ENCODE measurements at places on chromosomes 2 and 18.

GRCh38 chr2:48444404-48444803 lies 85.5 kb upstream of the STON1 start:
- no peak for DNase-seq

GRCh38 chr2:137254052-137254451 lies 488.7 kb downstream of the THSD7B start:
- DNase-seq = no peak

DNA sequence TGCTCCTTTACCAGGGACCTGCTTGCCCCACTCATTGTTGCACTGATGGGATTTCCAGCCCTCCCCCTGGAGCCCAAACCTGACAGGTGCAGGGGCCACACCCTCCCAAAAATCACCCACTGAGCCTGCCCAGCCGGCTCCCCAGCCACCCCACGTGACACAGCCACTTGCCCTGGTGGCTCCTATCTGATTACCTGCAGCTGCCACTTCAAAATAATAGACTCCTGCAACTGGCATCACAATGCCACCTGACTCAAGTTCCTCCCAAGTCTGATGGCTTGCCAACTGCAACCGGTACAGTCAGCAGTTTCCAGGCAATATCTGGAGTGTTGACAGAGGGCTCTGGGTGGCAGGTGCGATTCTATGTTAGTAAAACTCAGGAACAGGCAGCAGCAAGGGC lies 66.2 kb downstream of the CRACDL start:
- peak; percentile 6 for DNase-seq

DNA sequence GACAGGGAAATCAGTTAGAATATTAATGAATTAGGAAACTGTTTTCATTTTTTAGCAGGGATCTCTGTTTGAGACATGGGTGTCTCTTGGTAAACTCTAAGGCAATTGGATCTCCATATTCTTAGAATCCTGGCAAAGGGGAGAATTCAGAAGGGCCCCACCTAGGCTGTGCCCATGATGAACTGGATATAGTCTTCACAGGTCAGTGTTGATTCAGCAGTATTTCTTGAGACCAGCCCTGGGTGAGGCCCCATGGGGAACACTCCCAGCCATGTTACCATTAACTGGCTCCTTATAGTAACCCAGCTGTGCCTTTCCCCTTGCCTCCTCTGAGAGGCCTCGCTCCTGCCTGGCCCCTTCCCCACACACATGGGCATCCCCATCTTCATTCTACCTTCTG lies 76.7 kb downstream of the TCF7L1 start:
- DNase-seq = no peak

GRCh38 chr2:216319771-216320170 lies 52.5 kb downstream of the MARCHF4 start:
- DNase-seq = no peak

- DNase-seq = peak; percentile 47
Observed at GRCh38 chr2:236352761-236353593, 88.8 kb upstream of the ASB18 start.

DNA sequence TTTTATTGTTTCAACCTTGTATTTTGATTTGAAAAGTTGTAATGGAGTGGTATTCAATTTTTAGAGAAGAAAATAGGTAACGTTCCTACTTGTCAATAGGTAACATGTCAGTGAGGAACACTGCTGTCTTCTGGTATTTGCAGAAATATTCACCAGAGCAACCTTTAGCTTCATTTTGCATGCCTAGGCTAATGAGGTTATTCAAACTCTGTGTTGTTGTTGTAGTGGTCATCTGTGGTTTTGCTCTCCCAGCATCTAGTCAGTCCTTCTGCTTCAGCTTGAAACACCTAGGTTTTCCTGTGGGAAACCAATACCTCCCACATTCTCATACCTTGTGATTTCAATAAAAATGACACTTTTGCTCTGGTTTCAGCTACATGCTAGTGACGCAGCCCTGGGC lies 98.4 kb downstream of the LYPD6 start:
- no peak for DNase-seq

DNA sequence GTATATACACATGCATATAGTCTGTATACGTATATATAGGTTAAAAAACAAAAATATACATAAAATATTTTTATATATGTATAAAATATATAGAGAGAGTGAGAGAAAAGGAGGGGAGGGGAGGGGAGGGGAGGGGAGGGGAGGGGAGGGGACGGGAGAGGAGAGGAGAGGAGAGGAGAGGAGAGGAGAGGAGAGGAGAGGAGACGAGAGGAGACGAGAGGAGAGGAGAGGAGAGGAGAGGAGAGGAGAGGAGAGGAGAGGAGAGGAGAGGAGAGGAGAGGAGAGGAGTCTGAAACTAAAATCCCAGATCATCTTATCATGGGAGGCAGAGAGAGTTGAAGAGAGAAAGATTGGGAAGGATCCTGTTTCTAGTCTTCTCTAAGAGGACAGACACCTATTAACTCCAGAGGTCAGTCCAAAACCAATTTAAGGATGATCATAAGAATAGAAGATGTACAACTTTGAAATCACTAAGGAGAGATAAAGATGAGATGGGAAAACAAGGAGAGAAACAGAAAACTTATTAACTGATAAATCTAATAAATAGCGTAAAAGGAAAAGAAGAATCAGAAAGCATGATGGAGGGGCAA lies 195.4 kb downstream of the SRBD1 start:
- DNase-seq = no peak

- DNase-seq = no peak
Observed at GRCh38 chr2:37153224-37153623, 3.6 kb downstream of the EIF2AK2 start.

- no peak for DNase-seq
Observed at GRCh38 chr2:152761214-152761613, 42.8 kb downstream of the ARL6IP6 start.

DNA sequence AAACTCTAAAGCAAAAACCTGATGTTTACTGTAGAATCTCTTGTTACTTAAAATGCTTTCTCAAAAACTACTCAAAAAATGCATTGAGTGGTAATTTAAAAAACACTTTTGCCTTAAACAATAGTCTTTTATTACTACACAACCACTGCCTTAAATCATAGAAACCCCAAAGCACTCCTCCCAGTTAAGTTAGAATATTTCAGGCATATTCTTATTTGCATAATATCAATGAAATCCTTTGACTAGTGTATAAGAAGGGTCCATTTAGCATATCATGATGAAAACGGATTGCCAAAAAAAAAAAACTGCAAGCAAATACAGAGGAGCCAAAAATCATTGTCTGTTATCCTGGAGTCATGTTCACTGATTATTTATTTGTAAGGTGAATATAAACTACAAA lies 119.2 kb downstream of the PTPRM start:
- DNase-seq = no peak

- DNase-seq = no peak
Observed at GRCh38 chr2:40844353-40845277, 392.7 kb upstream of the SLC8A1 start.

DNA sequence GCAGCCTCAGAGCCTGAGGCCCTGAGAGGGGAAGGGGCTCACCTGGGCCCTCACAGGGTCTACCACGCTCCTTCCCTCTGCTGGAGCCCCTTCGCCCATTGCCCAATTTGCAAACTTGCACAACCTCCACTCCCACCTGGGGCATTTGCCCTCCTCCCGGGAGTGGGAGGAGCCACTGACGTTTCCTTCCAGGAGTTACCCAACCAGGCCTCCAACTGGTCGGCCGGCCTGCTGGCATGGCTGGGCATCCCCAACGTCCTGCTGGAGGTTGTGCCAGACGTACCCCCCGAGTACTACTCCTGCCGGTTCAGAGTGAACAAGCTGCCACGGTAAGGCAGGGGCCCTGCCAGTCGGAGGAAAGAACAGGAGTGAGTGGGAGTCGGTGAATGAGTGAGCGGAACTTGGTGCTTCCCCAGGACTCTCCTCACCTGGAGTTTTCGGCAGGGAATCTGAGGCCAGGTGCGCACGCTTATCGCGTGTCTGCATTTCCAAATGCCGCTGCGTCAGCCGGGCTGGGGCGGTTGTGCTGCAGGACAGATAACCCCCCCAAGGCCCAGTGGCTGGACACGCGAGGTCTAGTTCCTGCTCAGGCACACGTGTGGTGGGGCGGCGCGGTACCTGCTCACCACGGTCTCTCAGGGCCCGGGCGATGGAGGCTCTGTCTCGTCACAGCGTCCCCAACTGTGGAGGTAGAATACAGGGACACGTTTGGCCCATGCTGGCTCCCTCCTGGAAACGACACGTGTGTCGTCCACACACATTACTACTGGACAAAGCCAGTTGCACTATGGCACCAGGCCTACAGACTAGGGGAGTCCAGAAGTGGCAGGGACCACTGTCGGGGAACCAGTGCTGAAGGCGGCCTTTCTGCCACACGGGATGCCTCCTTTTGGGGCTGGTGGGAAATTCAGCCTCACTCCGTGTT lies 11.7 kb downstream of the ANO7 start:
- no peak for DNase-seq

- DNase-seq = no peak
Observed at GRCh38 chr2:140600116-140600515, 1530.7 kb downstream of the LRP1B start.

DNA sequence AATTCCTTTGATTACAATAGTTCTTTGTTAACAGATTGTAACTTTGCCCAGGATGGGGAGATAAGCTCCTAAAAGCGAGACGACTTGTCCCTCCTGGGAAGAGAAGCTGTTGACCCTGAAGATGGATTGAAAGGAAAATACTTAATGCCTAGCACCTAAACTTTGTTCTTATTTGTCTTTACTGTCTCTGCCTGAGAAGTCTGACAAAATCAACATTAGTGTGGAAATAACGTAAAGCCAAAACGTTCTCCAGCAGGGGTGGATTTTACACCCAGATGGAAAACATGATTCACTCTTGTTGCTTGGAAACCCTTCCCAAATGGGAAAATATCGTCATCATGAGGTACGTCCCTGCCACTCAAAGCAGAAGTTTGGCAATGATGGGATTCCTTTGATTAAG lies 450.1 kb downstream of the SLC4A3 start:
- DNase-seq = no peak

- DNase-seq = no peak
Observed at GRCh38 chr18:51953521-51953920, 386.5 kb upstream of the DCC start.

GRCh38 chr2:105237045-105237765 lies 4.3 kb upstream of the GPR45 start:
- DNase-seq = no peak

GRCh38 chr2:10253596-10254372 lies 48.9 kb upstream of the HPCAL1 start:
- DNase-seq = no peak

- DNase-seq = no peak
Observed at GRCh38 chr2:49754381-49754780, 600.1 kb upstream of the FSHR start.

DNA sequence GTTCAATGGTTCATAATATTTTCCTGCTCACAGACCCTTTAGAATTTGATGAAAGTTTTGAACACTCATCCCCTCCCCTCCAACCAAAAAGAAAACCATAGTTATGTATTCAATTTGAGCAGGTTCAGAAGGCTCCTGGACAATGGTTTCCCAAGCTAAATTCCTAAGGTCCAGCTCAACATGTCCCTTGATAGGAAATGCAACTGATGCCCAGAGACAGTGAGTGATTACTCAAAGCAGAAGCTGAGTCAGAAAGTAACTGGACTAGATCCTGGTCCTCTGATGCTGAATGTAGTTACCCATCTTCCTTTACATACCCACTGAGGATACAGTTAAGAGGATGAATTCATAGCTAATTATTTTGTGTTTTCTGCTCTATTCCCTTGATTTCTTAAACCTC lies 218.9 kb upstream of the NCKAP5 start:
- no peak for DNase-seq

- no peak for DNase-seq
Observed at GRCh38 chr2:217836901-217837491, 165.8 kb downstream of the TNS1 start.

DNA sequence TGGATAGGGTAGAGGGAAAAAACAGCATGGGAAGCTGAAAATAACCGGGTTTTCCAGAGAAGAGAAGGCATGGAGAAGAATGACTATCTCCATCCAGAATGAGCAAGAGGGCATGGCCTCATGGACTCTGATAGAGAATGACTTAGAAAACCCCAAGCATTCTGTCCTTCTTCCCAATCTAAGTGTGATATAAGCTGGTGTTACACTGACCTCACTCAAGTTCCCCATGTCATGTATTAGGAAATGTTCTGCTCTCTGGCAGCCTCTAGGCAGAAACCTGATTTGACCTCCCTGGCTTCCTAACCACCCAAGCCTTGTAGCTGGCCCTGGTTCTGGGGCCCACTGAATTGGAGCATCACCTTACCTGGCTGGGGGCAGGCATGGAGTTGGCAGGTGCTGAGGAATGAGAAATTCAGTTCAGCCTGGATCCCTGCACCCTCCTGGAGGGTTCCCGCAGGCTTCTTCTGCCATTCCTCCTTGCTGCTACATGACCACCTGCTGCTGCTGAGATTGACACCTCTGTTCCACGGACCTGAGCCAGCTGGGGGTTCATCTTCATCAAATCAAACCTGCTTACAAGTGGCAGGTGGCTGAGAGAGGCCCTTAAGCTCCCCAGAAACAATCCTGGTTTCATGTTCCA lies 5.2 kb upstream of the SIGLEC15 start:
- DNase-seq = no peak

DNA sequence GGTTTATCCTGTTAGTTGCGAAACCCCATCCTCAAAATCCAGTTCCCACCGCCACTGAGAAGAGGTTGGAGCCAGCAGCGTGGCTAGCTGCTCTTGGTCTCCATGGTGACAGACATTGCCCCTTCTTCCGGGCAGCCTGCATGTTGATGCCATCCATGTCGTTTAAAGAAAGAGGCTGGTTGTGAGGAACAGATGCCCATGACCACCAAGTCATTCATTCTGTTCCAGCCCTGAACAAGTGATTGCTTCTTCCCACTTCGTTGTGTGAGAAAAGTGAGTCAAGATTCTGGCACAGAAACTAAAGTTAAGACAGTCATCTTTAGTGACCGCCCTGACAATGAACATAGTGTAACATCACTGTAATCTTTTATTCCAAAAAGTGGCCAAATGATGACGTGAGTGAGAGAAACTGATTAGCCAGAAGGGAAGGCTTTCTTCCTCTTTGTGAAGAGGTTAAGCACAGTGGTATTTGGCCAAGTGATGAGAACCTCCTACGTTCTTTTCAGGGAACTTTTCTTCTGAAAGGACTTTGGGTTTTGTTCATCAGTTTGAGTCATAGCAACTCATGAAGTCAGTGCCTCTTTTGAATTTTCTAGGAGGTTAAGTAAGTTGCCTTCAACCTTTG lies 272.5 kb downstream of the GALR1 start:
- DNase-seq = no peak

DNA sequence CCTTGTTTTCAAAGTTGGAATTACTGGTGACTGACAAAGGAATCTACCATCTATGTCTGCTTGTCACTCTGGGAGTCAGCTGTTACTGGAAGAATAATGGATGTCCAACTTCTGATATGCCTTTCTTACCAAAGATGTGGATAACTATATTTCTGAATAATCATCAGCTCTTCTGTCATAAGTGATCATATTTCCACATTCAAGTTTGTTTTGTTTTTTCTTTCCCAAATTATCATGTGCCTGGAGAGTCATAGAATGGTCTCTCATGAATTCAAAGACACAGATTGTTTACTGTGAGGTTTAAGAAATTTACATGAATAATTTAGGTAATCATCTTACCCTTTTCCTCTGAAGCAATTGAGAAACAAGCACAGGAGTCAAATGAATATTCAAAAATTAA lies 986.7 kb upstream of the CDH2 start:
- no peak for DNase-seq
